ENCODE measurements at places on chromosomes 1 and 21. TPM values are rescaled to one million over a fixed set of nuclear protein-coding genes. Genes with fewer than 3 reads are reported as not detected.

Gene OR2T33
- not detected for total RNA-seq

Gene CELA2A
- not detected for total RNA-seq

Gene TPTE
- total RNA-seq, result not detected

Gene CFHR4
- not detected for total RNA-seq

Gene ST6GALNAC3
- total RNA-seq, result 34.6 TPM

Gene FGR
- total RNA-seq, result 0.07 TPM

Gene ZNF697
- 24.6 TPM for total RNA-seq

Gene LRRC71
- 0.11 TPM for total RNA-seq

Gene LRRIQ3
- 0.35 TPM for total RNA-seq

Gene SH3D21
- 1.1 TPM for total RNA-seq

Gene CGN
- total RNA-seq, result 0.71 TPM

Gene TLR5
- 0.18 TPM for total RNA-seq

Gene IFNLR1
- total RNA-seq, result not detected

Gene RBBP5
- total RNA-seq, result 17.7 TPM

Gene ADCY10
- not detected for total RNA-seq
